ENCODE measurements at places on chromosomes 5 and 9.

- no peak for DNase-seq
These were observed 3.9 kb upstream of the PLPP1 start for GRCh38 chr5:55538661-55539060.

GRCh38 chr9:90724880-90725279, 76.7 kb upstream of the SYK start:
- no peak for DNase-seq

- DNase-seq: no peak
These were observed 226.5 kb upstream of the TUT7 start for GRCh38 chr9:86580688-86581087.

- DNase-seq: peak; percentile 71
These were observed 548 bp downstream of the TERT start for GRCh38 chr5:1294206-1294834.

DNA sequence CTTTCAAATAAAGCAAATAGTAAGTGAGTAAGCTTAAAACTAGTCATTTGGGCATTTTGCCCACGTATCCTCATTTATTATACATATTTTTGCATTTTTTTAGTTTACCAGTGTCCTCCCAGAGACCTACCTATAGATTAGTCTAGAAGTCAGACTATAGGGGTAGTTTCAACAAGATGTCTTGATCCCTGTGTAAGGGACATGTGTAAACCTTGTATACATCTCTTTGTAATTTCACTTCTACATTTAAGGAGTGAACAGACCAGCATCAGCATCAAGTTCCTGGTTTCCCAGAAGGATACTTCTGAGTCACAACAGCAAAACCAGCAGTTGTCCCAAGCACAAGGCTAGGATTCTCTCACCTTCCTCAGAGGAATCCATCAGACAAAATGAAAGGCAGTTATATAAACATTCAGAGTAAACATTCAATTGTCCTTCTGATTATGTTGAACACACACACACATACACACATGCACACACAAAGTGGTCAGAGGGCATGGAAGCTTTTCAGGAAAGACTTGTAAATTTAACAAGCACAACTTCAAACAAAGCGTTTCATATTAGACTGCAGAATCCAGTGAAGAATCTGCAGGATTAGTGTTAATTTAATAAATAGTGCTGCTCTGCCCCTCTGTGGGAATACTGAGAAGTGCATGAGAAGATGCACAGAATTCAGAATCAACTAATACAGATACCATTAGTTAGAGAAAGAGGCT, 55.4 kb downstream of the HINT1 start:
- no peak for DNase-seq

DNA sequence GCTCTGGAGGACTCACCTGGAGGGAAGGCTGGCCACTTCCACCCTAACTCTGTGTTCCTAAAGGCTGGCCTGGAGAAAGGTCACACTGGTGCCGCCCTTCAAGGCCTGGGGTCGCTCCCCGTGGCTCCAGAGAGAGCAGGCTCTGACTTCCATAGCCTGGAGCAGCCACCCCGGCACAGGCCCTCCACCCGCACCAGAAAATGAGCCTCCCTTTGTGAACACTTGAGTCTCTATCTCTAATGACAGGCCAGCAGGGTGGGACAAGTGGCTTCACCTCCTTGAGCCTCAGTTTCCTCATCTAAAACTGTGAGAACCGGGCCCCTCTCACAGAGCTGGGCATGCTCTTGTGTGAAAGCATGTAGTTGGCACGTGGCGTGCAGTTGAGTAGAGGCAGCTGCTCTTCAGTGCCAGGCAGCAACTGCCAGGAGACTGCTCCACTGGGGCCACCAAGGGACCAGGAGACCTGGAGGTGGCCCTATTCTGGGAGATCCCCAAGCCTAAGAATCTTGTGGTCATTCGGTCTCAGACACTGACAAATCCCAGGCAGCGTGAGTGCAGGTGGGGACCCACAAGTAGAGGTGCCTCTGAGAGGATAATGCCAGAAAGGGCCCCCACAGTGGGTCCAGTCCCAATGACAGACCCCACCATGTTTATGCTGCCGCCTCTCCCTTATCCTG, 56.7 kb upstream of the GARNL3 start:
- peak; percentile 51 for DNase-seq

- no peak for DNase-seq
These were observed 57.2 kb downstream of the KCNN2 start for GRCh38 chr5:114419067-114419388.

GRCh38 chr5:154722936-154723335, 32.2 kb upstream of the LARP1 start:
- DNase-seq: no peak

Measured in posterior vena cava (tissue), 2 donors.